ENCODE measurements at places on chromosomes 5 and 9. TPM values are rescaled to one million over a fixed set of nuclear protein-coding genes. Genes with fewer than 3 reads are reported as not detected.

Gene MAMDC2
- not detected for total RNA-seq

Gene FREM1
- total RNA-seq: 0.37 TPM

Gene GM2A
- 12.9 TPM for total RNA-seq

Gene SARDH
- not detected for total RNA-seq

Gene SMARCA2
- total RNA-seq: 15.2 TPM

Gene GARIN3
- not detected for total RNA-seq

Gene CDX1
- not detected for total RNA-seq

Gene MYORG
- total RNA-seq: 0.23 TPM

Gene PCDHGA5
- not detected for total RNA-seq

Gene IL33
- total RNA-seq: 0.25 TPM

Gene ANXA2R
- 4.3 TPM for total RNA-seq

Gene PCDH12
- not detected for total RNA-seq

Gene PCDHGB5
- total RNA-seq: not detected

Gene CARTPT
- total RNA-seq: not detected

Gene SPATA31A1
- not detected for total RNA-seq

Gene OBP2B
- total RNA-seq: not detected

Gene QRFP
- not detected for total RNA-seq

Gene CTXN3
- total RNA-seq: not detected

Gene ZNF367
- total RNA-seq: 25.8 TPM

Gene WASHC1
- 4.1 TPM for total RNA-seq

Gene GBGT1
- total RNA-seq: 7.2 TPM

Gene TEX48
- not detected for total RNA-seq

Gene PHF24
- not detected for total RNA-seq

Gene LECT2
- not detected for total RNA-seq

Gene PCDHB8
- not detected for total RNA-seq

Gene SLC46A2
- not detected for total RNA-seq

Gene GPBP1
- 55.2 TPM for total RNA-seq

Gene PCDHA9
- not detected for total RNA-seq

Gene ADGRD2
- total RNA-seq: not detected

Gene FOXD4
- not detected for total RNA-seq

Gene BAG1
- 44.0 TPM for total RNA-seq

Gene GRM6
- not detected for total RNA-seq

Gene THBS4
- 0.10 TPM for total RNA-seq

Gene CER1
- total RNA-seq: not detected

Gene PCDHGB6
- not detected for total RNA-seq

Gene ZNF474
- 0.20 TPM for total RNA-seq

Gene PRLR
- 3.5 TPM for total RNA-seq

Gene SLC25A2
- total RNA-seq: not detected

Gene ADAM19
- total RNA-seq: 16.4 TPM

Gene C5orf58
- not detected for total RNA-seq

Gene EPB41L4B
- 3.1 TPM for total RNA-seq

Gene SOX30
- not detected for total RNA-seq

Gene OTP
- not detected for total RNA-seq

Data from MG63 (cell line).